ENCODE measurements at places on chromosomes 13 and 19. TPM values are rescaled to one million over a fixed set of nuclear protein-coding genes. Genes with fewer than 3 reads are reported as not detected.
A peak's percentile ranks its signal among the peaks of the same experiment; 100 is the strongest.

Gene ZNF132
- 4.2 TPM for total RNA-seq

Gene ZNF730
- 8.5 TPM for total RNA-seq

Gene AP1M2
- 25.9 TPM for total RNA-seq

Gene UHRF1
- total RNA-seq = 27.6 TPM

GRCh38 chr19:54692298-54692615, 29.5 kb downstream of the LILRB4 start:
- no peak overlapping the region for H3K4me3 ChIP-seq
- H3K4me1 ChIP-seq = no peaks in the 10 kb centered on the region
- H3K27me3 ChIP-seq = no peaks in the 10 kb centered on the region
- no peak overlapping the region for H3K27ac ChIP-seq

- no peaks in the 10 kb centered on the region for H3K4me1 ChIP-seq
- no peak overlapping the region for H3K27ac ChIP-seq
- no peak overlapping the region for H3K4me3 ChIP-seq
- DNase-seq = no peak
- H3K36me3 ChIP-seq = peaks cover 2% of the 10 kb centered on the region
Observed at GRCh38 chr19:39788244-39788643, 9.6 kb downstream of the LEUTX start.

- H3K4me1 ChIP-seq = no peaks in the 10 kb centered on the region
- no peak overlapping the region for H3K27ac ChIP-seq
- H3K27me3 ChIP-seq = no peaks in the 10 kb centered on the region
Observed at GRCh38 chr13:77952276-77952675, 33.6 kb upstream of the EDNRB start.

DNA sequence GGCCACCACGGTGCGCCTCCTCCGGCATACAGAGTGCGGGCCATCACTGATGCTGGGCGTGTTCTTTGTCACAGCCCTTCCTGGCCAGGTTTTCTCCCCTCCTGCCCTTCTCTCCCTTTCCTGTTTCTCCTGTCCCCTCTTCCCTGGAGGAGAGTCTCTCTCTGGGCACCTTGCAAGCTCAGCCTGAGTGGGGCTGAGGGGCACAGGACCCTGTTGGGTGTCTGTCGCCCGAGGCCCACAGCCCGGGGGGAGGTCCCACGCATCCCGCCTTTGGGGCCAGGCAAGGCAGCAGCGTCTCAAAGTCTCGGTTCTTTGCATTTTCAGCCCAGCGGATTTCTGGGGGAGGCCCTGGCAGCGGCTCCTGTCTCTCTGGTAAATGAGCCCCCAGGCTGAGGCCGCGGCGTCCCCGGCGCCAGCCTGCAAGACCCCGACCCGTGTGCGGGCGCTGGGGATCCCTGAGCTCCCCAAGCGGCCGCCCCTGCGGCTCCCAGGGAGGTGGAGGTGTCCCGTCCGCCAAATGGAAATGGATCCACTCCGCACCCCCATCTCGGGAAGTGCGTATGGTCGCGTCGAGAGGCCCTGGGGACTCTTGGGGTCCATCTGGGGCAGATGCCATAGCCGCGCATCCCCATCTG, 47.2 kb downstream of the COMP start:
- H3K27ac ChIP-seq = peak overlapping the region; percentile 47
- H3K36me3 ChIP-seq = no peaks in the 10 kb centered on the region
- H3K4me3 ChIP-seq = no peak overlapping the region
- DNase-seq = no peak
- peaks cover 12% of the 10 kb centered on the region for H3K4me1 ChIP-seq

DNA sequence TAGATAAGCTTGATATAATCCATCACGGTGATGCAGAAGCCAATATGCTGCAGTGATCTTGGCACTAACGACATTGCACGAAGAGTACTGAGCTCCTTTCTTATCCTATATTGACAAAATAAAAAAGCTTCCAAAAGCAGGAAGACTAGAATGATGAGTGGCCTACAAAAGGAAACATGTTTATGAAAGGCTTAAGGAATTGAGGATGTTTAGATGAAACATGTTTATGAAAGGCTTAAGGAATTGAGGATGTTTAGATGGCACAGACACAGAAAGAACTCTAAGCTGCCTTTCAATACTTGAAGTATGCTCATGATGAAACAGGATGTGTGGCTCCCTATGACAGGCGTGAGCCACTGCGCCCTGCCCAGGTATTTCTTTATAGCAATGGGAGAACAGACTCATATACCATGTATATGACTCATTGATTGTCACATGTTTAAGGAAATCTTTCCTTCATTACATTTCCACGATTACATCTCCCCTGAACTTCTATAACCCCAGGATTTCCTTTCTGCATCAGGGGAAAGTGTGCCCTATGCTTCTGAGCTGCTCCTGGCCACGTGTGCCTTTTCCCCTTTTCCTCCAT, 690.8 kb upstream of the ARGLU1 start:
- H3K4me1 ChIP-seq = no peaks in the 10 kb centered on the region
- no peak overlapping the region for H3K27ac ChIP-seq
- H3K27me3 ChIP-seq = peaks cover 8% of the 10 kb centered on the region
- H3K4me3 ChIP-seq = no peak overlapping the region

- H3K36me3 ChIP-seq = no peaks in the 10 kb centered on the region
- no peaks in the 10 kb centered on the region for H3K27me3 ChIP-seq
- H3K27ac ChIP-seq = no peak overlapping the region
Observed at GRCh38 chr13:113096052-113096744, 9.4 kb upstream of the F7 start.

DNA sequence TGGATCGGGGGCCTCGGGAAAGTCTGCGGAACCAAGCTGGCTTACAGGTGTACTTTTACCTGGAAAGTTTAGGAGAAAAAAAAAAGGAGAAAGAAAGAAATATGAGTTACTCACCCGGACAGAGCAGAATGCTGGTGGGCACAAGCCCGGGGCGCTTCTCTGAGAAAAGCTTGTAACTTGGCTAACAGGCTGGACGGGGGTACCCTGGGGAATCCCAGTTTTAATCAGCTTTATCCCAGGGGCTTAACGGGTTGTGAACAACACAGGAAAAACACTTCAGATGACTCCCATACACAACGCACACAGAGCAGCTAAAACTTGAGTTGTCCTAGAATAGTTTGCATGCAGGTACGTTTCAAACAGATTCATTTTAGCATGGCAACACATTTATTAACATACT, 37.3 kb downstream of the KLF2 start:
- H3K27me3 ChIP-seq = no peaks in the 10 kb centered on the region
- DNase-seq = no peak
- H3K27ac ChIP-seq = peak overlapping the region; percentile 43
- no peak overlapping the region for H3K4me3 ChIP-seq
- peaks cover 11% of the 10 kb centered on the region for H3K4me1 ChIP-seq

DNA sequence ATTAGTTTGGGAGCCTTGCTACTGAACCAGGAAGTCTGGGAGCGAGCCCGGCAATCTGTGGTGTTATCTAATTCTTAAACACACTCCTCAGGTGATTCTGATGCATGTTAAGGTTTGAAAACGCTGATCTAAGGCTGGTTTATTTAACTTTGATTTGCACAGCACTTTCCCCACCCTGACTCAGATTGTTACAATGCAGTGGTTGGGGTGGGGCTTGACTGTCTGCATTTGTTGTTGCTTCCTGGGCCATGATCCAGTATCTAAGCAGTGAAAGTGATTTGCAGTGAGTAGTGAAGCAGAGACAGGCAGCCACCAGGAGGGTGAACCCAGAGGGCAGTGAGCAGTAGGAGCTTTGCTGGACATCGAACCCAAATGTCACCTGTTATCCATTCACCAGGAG, 81.6 kb upstream of the ARGLU1 start:
- no peak for DNase-seq
- no peaks in the 10 kb centered on the region for H3K4me1 ChIP-seq
- no peaks in the 10 kb centered on the region for H3K36me3 ChIP-seq
- H3K4me3 ChIP-seq = no peak overlapping the region

DNA sequence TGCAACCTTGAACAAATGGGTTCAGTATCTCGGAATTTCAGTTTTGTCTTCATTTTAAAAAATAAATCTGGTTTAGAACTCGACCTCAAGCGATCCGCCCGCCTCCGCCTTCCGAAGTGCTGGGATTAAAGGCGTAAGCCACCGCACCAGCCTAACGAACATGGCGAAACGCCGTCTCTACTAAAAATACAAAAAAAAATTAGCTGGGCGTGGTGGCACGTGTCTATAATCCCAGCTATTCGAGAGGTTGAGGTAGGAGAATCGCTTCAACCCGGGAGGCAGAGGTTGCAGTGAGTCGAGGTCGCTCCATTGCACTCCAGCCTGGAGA, 571 bp downstream of the ZNF302 start:
- H3K4me1 ChIP-seq = peaks cover 16% of the 10 kb centered on the region
- H3K4me3 ChIP-seq = peak overlapping the region; percentile 85
- no peak for DNase-seq
- peaks cover 29% of the 10 kb centered on the region for H3K27me3 ChIP-seq
- peaks cover 46% of the 10 kb centered on the region for H3K36me3 ChIP-seq
- H3K27ac ChIP-seq = peak overlapping the region; percentile 93

GRCh38 chr19:10669246-10669645, 15.1 kb downstream of the ILF3 start:
- peaks cover 2% of the 10 kb centered on the region for H3K4me1 ChIP-seq
- peaks cover 22% of the 10 kb centered on the region for H3K36me3 ChIP-seq
- no peak for DNase-seq
